CD8-positive, alpha-beta memory T cell (primary cell): ENCODE measurements at places on chromosomes 16 and 17.

- H3K4me1 ChIP-seq: peaks cover 51% of the 10 kb centered on the region
- H3K27me3 ChIP-seq: no peaks in the 10 kb centered on the region
- H3K27ac ChIP-seq: no peak overlapping the region
- no peaks in the 10 kb centered on the region for H3K36me3 ChIP-seq
- no peak for DNase-seq
These were observed 2.1 kb upstream of the SBK1 start for GRCh38 chr16:28289939-28290858.

DNA sequence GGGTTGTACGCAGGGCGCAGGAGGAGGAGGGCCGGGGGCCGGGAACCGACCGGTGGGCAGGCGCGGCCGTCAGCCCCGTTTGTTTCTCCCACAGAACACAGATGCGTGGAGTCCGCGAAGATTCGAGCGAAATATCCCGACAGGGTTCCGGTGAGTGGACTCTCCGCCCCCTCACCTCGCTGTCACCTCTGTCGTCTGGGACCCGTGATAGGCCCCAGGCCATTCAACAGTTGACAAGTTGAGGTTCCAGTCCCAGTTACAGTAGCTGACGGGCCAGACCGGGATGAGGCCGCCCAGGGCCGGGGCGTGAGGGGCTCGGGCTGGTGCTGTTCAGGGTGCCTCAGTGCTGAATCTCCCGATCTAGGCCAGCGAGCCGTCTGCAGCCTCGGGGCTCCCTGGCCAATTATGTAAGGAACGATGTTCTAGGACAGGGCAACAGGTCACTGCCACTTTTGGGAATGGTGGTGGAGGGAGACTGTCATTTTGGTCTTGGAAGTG lies 628 bp downstream of the GABARAPL2 start:
- H3K36me3 ChIP-seq: peaks cover 29% of the 10 kb centered on the region
- peak; percentile 26 for DNase-seq
- H3K27ac ChIP-seq: peak overlapping the region; percentile 83
- H3K27me3 ChIP-seq: no peaks in the 10 kb centered on the region

- H3K4me3 ChIP-seq: no peak overlapping the region
- no peaks in the 10 kb centered on the region for H3K27me3 ChIP-seq
- no peak overlapping the region for H3K27ac ChIP-seq
- no peaks in the 10 kb centered on the region for H3K4me1 ChIP-seq
These were observed 13.8 kb downstream of the STXBP4 start for GRCh38 chr17:54982399-54982798.

- no peak for DNase-seq
- H3K36me3 ChIP-seq: no peaks in the 10 kb centered on the region
- H3K4me1 ChIP-seq: no peaks in the 10 kb centered on the region
- H3K27me3 ChIP-seq: no peaks in the 10 kb centered on the region
- H3K27ac ChIP-seq: no peak overlapping the region
These were observed 287.9 kb downstream of the FTO start for GRCh38 chr16:53991754-53992378.

- H3K36me3 ChIP-seq: no peaks in the 10 kb centered on the region
- H3K4me1 ChIP-seq: no peaks in the 10 kb centered on the region
- H3K4me3 ChIP-seq: no peak overlapping the region
- no peak overlapping the region for H3K27ac ChIP-seq
- H3K27me3 ChIP-seq: no peaks in the 10 kb centered on the region
These were observed 32.2 kb downstream of the TEX2 start for GRCh38 chr17:64230791-64231408.
